ENCODE measurements at places on chromosomes 1 and 21. TPM values are rescaled to one million over a fixed set of nuclear protein-coding genes. Genes with fewer than 3 reads are reported as not detected.

Gene ITPKB
- total RNA-seq, result 13.5 TPM

Gene TAGLN2
- total RNA-seq, result 15.1 TPM

Gene CELSR2
- 39.0 TPM for total RNA-seq

Gene MAP1LC3C
- total RNA-seq, result 1.00 TPM

Gene RAB42
- 3.0 TPM for total RNA-seq

Gene PGLYRP4
- not detected for total RNA-seq

Gene HAO2
- total RNA-seq, result not detected

Gene RGS8
- total RNA-seq, result 75.3 TPM
